ENCODE measurements at places on chromosomes 2 and 18. TPM values are rescaled to one million over a fixed set of nuclear protein-coding genes. Genes with fewer than 3 reads are reported as not detected.
A peak's percentile ranks its signal among the peaks of the same experiment; 100 is the strongest.

- no peak overlapping the region for H3K4me3 ChIP-seq
- no peak for DNase-seq
- H3K36me3 ChIP-seq: no peaks in the 10 kb centered on the region
- H3K27me3 ChIP-seq: no peaks in the 10 kb centered on the region
- H3K27ac ChIP-seq: no peak overlapping the region
These were observed 54.5 kb downstream of the LYPD1 start for GRCh38 chr2:132615329-132616085.

The PLEKHA3 gene
- total RNA-seq: 15.3 TPM

GRCh38 chr2:180672377-180672776 lies 308.0 kb upstream of the UBE2E3 start:
- H3K27me3 ChIP-seq: no peaks in the 10 kb centered on the region
- H3K4me1 ChIP-seq: no peaks in the 10 kb centered on the region
- no peak for DNase-seq
- H3K4me3 ChIP-seq: no peak overlapping the region

- DNase-seq: no peak
- no peaks in the 10 kb centered on the region for H3K36me3 ChIP-seq
- no peak overlapping the region for H3K4me3 ChIP-seq
These were observed 66.2 kb upstream of the CTDP1 start for GRCh38 chr18:79613186-79613931.

DNA sequence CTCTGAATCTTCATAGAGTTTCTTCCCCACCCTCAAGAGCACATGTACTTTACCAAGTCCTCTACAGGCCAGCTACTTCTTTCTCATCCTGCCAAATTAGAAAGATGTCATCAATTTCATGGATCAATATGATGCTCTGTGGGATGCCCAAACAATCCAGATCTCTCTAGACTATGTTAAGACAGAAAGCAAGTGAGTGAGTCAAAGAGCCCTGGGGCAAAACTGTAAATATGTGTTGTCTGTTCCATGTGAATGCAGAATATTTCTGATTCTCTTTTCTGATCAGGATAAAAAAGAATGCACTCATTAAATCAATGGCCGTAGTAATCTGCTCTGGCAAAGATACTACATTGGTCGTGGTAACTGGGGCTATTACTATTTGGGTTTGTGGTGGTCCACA lies 53.1 kb upstream of the ROCK2 start:
- H3K4me3 ChIP-seq: no peak overlapping the region
- no peak overlapping the region for H3K27ac ChIP-seq
- no peak for DNase-seq
- H3K27me3 ChIP-seq: no peaks in the 10 kb centered on the region

DNA sequence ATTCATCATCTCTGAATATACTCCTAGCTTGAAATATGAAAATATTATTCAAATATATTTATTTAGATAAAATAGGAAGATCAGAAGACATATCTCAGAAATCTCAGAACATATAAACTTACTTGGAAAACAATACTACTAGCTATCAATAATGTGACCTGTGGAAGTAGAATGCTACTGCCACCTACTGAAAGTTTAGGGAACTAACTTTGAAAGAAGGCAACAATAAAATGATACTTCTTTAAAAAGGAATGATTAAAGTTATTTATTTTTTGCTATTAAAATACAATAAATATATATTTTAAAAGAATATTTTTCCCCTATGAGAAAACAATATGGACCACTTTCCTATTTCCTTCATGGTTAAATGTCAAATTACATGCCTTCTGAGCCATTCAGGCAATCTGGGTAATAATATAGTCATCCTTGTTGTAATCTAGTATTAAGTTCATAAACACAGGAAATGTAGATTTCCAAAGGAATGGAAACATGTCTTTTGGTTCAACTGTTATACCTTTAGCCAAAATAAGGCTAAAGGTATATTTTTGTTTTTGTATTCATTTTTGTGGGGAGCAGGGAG lies 26.0 kb downstream of the ACADL start:
- no peak overlapping the region for H3K4me3 ChIP-seq
- no peaks in the 10 kb centered on the region for H3K36me3 ChIP-seq
- no peak overlapping the region for H3K27ac ChIP-seq
- no peak for DNase-seq

The RAPH1 gene
- total RNA-seq: 0.21 TPM

DNA sequence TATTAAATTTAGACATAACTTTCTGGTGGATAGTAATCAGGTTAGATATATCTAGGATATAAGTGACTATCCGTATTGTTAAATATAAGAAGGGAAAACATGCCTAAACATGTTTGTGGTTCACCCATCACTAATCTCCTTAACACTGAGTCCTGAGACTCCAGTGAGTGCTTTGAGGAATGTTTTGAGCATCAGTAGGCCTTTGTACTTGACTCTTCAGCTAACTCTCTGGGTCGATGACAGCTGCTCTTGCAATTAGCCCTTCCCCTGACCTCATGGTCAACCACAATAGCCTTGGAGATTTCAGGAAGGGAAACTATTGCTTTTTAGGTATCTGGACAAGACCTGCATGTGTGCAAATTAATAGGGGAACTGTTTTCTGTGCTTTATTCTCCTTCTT lies 716.8 kb downstream of the EPHA4 start:
- H3K27ac ChIP-seq: no peak overlapping the region
- no peak for DNase-seq
- H3K36me3 ChIP-seq: no peaks in the 10 kb centered on the region
- H3K27me3 ChIP-seq: no peaks in the 10 kb centered on the region
- H3K4me3 ChIP-seq: no peak overlapping the region

The APOB gene
- 1.1 TPM for total RNA-seq

DNA sequence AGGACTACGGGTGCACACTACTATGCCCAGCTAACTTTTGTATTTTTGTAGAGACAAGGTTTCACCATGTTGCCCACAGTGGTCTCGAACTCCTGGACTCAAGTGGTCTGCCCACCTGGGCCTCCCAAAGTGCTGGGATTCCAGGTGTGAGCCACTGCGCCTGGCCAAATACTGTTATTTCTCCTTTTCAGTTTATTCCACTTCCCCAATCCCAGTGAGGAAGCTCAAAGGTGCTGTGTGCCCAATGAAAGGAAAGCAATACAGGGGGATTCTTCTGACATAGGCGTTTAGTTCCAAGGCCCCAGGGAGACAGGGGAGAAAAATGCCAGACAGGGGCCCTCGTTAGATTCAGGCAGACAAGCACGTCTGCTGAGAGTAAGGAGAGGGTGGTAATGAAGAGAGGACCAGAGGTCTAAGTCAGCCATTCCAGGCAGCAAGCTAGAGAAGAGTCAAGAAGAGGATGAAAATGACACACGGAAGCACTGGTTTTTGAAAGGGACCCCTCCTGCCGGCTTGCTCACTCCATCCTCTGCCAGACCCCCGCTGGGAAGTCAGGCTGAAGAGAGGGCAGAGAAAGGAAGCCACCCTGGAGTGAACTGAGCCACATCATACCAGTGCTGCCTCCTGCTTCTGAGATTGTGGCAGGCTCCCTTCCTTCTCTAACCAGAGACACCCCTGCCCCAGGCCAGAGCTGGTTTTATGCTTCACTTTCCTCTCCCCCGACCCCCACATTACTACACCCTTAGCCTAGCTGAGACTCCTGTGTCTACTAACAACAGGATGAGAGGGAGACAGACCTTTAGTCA lies 6.7 kb downstream of the INO80C start:
- no peaks in the 10 kb centered on the region for H3K27me3 ChIP-seq
- DNase-seq: no peak
- no peaks in the 10 kb centered on the region for H3K4me1 ChIP-seq
- H3K4me3 ChIP-seq: no peak overlapping the region

- H3K27ac ChIP-seq: no peak overlapping the region
- H3K4me3 ChIP-seq: no peak overlapping the region
- H3K4me1 ChIP-seq: 0 out of 2 replicates have a peak, but pooled peaks cover 3% of the 10 kb centered on the region
- H3K27me3 ChIP-seq: peaks cover 5% of the 10 kb centered on the region
These were observed 2.7 kb downstream of the BIN1 start for GRCh38 chr2:127104166-127104660.

The SPR gene
- total RNA-seq: 2.9 TPM

GRCh38 chr2:128233790-128234395 lies 84.8 kb downstream of the HS6ST1 start:
- H3K36me3 ChIP-seq: no peaks in the 10 kb centered on the region
- H3K4me1 ChIP-seq: no peaks in the 10 kb centered on the region
- H3K27me3 ChIP-seq: no peaks in the 10 kb centered on the region
- peak overlapping the region; percentile 75 for H3K4me3 ChIP-seq
- no peak for DNase-seq

The NAGK gene
- total RNA-seq: 135 TPM

DNA sequence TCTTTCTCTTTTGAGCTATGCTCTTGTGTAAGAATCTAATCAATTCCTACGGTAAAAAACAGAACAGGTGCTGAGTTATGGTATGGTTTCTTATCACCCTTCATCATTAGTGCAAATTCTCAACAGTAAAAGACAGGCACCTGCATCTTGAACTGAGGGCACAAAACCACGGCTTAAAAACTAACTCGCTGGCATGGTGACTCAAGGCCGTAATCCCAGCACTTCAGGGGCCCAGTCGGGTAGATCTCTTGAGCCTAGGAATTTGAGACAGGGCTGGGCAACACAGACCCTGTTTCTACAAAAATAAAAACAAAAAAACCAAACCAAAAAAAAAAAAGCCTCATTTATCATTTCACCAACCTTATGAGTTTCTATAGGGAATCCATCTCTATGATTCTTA lies 33.3 kb downstream of the THAP4 start:
- H3K36me3 ChIP-seq: peaks cover 22% of the 10 kb centered on the region
- H3K27ac ChIP-seq: no peak overlapping the region
- DNase-seq: no peak
- H3K4me1 ChIP-seq: no peaks in the 10 kb centered on the region
- no peaks in the 10 kb centered on the region for H3K27me3 ChIP-seq
- H3K4me3 ChIP-seq: no peak overlapping the region

DNA sequence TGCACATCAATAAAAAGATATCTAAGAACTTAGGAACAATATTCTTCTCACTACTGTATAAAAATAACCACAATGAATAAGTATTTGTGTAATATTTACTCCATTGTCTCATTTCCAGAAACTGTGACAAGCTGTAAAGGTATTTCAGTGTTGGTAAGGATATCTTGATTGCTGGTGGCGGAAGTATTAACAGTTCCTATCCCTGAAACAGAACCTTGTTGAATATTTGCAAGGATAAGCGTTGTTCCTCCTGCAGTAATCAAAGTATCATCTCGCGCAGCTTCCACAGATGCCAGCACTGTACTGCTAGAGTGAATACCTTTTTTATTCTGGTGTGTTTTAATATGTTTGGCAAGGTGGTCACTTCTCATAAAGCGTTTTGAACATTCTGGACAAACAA lies 55.3 kb downstream of the SP3 start:
- H3K27me3 ChIP-seq: no peaks in the 10 kb centered on the region
- H3K4me3 ChIP-seq: no peak overlapping the region
- H3K27ac ChIP-seq: no peak overlapping the region
- DNase-seq: no peak

DNA sequence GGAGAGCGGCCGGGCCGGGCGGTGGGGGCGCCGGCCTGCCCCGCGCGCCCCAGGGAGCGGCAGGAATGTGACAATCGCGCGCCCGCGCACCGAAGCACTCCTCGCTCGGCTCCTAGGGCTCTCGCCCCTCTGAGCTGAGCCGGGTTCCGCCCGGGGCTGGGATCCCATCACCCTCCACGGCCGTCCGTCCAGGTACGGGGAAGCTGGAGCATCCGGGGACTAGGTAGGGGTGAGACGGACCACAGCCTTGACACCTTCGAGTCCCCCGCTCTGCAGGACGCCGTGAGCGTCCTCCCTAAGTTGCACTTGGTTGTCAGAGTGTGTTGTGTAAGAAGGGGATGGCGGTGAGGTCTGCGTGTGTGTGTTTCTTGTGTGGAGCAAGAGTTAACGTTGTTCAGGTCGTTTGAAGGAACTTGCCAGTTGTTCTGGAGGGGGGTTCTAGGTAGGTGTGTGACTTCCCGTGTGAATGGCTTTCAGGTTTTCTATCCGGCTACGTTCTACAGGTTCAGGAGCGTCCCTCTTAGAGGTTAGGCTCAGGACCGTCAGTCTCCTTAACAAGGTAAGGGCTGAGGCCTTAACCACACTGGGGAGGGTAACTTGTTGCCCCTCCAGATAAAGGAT lies 393 bp downstream of the IL1R1 start:
- no peaks in the 10 kb centered on the region for H3K36me3 ChIP-seq
- no peak overlapping the region for H3K4me3 ChIP-seq
- no peak overlapping the region for H3K27ac ChIP-seq

The PARD3B gene
- total RNA-seq: 0.16 TPM

- H3K4me3 ChIP-seq: no peak overlapping the region
- H3K27ac ChIP-seq: no peak overlapping the region
- H3K4me1 ChIP-seq: no peaks in the 10 kb centered on the region
- no peaks in the 10 kb centered on the region for H3K27me3 ChIP-seq
- DNase-seq: no peak
These were observed 98.4 kb downstream of the SPHKAP start for GRCh38 chr2:228083131-228083530.

- peaks cover 4% of the 10 kb centered on the region for H3K4me1 ChIP-seq
- no peak for DNase-seq
- H3K27ac ChIP-seq: no peak overlapping the region
These were observed 62.1 kb downstream of the C18orf63 start for GRCh38 chr18:74377776-74378175.

DNA sequence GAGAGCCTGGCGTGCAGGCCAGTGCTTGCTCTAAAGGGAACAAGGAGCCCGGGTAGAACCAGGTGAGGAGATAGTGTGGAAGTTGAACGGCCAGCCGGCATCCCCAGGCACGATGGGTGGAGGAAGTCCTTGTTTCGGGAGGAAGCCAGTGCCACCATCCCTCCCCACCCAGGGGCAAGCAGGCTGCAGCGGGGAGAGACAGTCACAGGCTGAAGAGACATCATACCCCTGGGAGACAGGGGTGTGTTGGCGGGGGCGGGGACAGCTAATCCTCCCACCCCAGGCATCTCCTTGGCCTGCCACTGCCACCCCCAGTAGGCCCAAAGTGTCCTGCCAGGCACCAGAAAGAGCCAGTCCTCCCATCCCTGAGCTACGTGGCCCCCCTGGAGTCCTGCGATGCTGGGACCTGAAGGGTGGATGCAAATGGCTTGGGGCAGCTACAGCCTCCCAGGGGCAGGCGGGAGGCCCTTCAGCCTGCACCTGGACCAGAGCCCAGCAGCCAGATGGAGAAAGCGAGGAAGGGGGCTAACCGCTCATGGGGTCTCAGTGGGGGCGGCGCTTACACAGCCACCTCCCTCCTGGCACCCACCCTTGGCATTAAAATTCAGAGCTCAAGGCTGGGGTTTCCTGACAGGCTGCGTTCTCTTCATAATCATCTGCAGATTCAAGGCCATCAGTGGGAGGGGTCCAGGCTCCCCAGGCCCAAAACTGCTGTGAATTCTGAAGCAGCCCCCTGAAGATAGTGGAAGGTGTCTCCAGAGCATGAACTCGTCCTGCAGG lies 14.8 kb upstream of the GPR55 start:
- no peak overlapping the region for H3K4me3 ChIP-seq
- H3K27ac ChIP-seq: no peak overlapping the region
- H3K4me1 ChIP-seq: peaks cover 9% of the 10 kb centered on the region

DNA sequence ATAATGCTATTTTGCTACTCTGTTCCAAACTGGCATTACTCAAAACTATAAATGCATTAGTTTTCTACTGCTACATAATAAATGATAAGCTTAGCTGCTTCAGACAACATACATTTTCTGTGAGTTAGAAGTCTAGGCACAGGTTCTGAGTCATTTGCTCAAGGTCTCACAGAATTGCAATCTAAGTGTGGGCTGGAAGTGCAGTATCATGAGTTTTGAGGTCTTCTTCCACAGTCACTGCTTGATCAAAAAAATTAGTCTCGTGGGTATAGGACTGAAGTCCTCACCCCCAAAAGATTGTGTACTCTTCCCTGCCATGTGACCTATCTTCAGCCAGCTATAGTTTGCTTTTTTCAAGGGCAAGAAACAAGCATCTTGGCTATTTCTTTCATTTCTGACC lies 676.9 kb downstream of the ADCYAP1 start:
- no peaks in the 10 kb centered on the region for H3K36me3 ChIP-seq
- no peak for DNase-seq
- no peak overlapping the region for H3K4me3 ChIP-seq

- no peaks in the 10 kb centered on the region for H3K27me3 ChIP-seq
- H3K36me3 ChIP-seq: no peaks in the 10 kb centered on the region
- no peak overlapping the region for H3K4me3 ChIP-seq
These were observed 7.6 kb upstream of the SERPINB12 start for GRCh38 chr18:63534615-63535014.
